ENCODE measurements at places on chromosomes 5 and 9.
A peak's percentile ranks its signal among the peaks of the same experiment; 100 is the strongest.

GRCh38 chr9:128103589-128103962 is 24.0 kb downstream of the PTGES2 start:
- no peak for DNase-seq

DNA sequence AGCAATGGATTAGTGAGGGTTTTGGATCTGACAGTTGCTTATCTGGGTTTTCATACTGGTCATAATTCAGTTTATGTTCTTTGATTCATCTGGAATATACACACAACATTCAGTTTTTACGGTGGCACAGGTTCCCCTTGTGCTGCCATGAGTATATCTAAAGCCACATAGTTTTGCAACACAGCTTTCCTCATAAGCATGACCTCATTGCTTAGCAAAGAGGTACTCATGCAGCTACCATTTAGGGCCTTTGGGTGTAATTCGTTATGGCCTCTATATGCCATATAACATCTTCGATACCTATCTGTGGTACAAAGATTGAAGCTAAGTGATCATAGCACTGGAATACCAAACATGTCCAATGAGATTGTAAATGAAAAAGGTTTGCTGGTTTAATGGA is 2.9 kb upstream of the RBM22 start:
- DNase-seq, result peak; percentile 68

GRCh38 chr5:167743695-167744464 is 547.6 kb upstream of the WWC1 start:
- DNase-seq, result no peak

- DNase-seq, result no peak
Observed at GRCh38 chr9:129568560-129569501, 52.1 kb downstream of the C9orf50 start.

- DNase-seq, result no peak
Observed at GRCh38 chr5:137415231-137415681, 83.9 kb downstream of the SPOCK1 start.

- DNase-seq, result peak; percentile 79
Observed at GRCh38 chr9:137316012-137316981, 14.2 kb upstream of the NRARP start.

DNA sequence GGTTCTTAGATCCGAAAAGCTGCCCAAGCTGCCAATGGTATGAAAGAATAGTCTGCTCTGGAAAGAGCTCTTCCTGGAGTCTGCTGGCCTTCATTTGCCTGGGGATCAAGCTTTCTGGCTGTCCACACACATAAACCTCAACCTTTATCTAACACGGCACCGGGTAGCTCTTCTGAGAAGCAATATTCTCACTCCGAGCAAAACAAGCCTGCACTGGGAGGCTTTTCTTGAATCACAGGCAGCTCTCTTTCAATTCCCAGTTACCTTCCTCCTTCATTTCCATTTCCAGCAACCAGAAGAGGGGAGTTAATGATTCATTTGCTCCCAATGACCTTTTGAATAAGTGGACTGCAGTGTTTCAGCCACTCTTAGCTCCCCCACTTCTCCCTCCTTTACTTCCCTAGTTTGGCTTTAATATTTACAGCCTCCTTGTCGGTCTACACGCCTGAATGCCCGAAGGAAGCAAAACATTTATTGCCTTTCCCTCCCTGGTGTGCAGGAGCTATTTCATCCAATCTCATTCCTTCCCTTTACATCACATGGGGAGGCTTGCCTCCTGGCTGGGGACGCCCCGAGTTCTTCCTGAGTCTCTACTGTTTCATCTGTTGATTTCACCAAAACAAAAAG is 187.1 kb downstream of the ARHGEF28 start:
- no peak for DNase-seq
